ENCODE measurements at places on chromosomes 2 and 18. TPM values are rescaled to one million over a fixed set of nuclear protein-coding genes. Genes with fewer than 3 reads are reported as not detected.

GRCh38 chr2:19714926-19715325, 186.9 kb downstream of the TTC32 start:
- no peak for DNase-seq

Gene FLACC1
- polyA plus RNA-seq = 2.3 TPM

- no peak for DNase-seq
These were observed 55.1 kb upstream of the RIT2 start for GRCh38 chr18:43170586-43170985.

Gene SCG2
- 0.44 TPM for polyA plus RNA-seq

DNA sequence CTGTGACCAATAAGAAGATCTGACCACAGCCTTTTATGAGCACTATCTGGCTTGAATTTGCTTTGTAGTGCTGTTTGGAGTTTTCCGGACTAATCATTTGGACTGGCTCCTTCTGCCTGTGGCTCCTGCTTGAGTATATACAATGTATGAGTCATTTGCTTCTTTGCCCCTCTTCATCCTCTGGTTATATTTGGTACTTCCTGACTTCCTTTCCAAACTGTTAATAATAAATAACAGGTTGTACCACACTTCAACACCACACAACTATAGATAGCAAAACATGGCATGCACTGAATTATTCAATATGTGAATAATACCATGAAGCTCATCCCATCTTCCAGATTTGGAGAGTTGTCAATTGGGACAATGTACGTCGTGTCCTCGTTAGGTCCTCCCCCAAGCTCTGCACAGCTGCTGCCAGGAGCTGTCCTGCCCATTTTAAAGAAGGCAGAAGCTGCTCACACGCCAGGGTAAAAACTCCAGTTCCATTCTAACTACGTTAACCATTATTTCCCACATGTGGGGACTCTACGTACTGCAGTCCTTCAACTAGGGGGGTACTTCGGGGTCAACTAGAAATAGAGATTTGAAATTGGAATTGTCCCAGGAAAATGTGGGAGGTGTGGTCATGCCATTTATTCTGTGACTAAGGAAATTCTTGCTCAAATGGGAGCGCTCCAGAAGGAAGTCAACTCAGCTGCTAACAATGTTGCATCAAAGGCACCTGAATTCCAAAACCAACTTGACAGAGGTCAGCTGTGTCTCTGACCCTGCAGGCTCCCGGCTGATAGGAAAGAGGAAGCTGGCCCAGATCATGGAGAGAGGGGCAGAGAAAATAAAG, 38.1 kb downstream of the ST8SIA5 start:
- no peak for DNase-seq

GRCh38 chr2:173187941-173188788, 112.5 kb downstream of the MAP3K20 start:
- no peak for DNase-seq

DNA sequence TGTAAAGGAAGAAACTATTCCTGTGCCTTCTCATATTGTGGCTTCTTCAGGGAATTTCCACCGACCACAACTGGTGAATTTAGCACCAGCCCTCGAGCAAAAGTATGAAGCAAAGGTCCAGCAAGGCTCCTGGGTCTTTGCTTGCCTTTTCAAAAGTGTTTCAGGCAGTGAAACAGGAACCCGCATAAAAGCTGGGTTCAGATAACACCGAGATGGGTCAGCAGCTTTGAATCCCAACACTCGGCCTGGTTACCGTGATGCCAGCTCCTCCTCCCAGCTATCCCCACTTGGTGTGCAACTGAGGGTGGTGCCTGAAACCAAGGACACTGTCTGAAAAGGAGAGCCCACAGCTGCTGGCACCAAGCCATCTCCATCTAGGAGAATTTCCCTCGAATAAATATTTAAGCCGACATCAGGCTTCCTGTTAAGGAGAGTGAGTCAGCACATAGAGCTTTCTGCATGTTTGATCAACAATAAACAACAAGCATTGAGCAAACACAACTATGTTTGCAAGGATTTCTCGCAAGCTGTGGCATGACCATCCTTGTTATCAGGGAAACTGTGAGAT, 69.5 kb downstream of the ANTXR1 start:
- no peak for DNase-seq

DNA sequence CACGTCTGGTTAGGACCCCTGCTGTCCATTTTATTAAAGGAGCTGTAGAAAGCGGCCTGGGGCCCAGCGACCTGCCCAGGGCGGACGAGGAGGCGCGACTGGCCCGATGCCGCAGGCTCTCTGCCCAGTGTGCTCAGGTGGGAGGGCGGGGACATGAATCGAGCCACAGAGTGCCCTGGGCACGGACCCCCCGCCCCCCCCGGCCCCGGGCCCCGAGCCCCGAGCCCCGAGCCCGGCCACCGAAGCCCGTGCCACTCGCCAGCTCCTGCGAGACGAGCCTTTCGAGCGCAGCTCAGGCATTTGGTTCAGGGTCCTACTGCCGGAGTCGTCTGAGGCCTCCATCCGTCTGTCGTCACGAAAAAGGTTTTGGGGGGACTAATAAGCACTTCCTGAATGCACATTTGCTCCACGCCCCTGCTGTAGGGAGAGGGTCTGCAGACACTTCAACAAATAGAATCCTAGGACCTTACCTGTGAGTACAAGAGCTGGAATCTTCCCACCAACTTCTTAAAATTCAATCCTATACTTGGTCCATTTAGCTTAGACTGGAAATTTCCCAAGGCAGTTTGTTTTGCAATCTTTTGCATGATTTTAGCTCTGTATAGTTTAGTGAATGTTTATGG, 602 bp upstream of the ADAM17 start:
- DNase-seq = peak; percentile 30

DNA sequence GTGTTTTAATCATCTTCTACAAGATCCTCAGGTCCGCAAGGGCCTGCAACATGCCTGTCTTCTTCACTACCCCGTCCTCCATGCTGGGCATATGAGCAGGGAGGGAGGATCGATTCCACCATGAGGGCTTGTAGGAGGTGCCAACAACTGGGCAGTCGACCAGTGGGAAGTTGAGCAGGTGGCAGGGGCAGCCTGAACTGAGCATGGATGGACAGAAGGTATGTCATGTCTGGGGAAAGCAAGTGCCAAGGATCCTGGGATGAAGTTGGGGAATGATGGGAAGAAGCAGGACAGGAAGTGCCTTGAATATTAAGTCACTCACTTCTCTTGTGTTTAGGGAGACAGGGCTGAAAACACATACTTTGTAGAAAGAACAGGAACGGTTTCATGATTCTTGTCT, 44.7 kb downstream of the CTIF start:
- DNase-seq = no peak

Gene NEB
- polyA plus RNA-seq = 15.8 TPM

Gene ST8SIA3
- polyA plus RNA-seq = not detected

Gene SDC1
- 24.1 TPM for polyA plus RNA-seq

Gene CABLES1
- 25.8 TPM for polyA plus RNA-seq

DNA sequence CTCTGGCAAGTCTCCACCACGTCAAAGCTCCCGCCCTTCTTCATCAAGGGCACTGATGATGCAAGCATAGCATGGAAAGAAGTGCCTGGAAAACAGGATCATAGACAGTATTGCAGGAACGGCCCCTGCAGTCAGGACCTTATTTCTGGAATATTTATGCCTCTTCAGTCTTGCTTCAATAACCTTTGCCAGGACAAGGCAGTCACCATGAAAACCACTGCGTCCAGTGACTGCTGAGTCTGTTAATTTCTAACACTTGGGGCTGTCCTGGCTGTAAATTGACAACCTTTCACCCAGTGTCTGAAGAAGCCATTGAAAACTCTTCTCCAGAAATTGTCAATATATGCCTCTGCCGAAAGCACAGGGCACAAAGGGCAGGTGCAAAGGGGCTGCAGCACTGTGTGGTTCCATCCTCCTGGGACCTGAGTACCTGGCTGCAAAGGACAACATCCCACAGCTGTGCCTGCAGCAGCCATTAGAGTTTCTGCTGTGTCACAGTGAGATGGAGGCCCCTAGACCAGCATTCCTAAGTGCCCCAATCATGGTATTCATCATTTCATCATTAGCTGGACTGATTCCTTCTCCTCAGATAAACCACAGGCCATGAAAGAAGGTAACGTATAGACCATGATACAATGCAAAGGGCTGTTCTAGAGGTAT, 819.6 kb downstream of the RNF144A start:
- DNase-seq = no peak

DNA sequence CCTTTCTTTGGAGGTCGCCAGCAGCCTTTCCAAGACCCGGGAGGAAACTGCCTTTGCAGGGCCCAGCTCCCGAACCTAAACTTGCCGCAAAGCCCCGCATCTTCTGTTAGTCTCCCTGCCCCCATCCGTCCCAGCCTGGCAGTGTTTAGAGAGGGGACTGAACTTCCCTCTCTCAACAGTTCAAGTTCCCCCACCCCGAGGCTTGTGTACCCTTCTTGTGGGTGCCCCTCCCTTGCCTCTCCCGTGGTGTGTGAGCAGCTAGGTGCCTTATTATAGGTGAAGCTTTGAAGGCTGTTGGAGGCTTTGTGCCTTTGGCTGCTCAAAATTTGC, 1.4 kb downstream of the LBH start:
- DNase-seq = no peak

Gene FRZB
- polyA plus RNA-seq = 10.0 TPM

DNA sequence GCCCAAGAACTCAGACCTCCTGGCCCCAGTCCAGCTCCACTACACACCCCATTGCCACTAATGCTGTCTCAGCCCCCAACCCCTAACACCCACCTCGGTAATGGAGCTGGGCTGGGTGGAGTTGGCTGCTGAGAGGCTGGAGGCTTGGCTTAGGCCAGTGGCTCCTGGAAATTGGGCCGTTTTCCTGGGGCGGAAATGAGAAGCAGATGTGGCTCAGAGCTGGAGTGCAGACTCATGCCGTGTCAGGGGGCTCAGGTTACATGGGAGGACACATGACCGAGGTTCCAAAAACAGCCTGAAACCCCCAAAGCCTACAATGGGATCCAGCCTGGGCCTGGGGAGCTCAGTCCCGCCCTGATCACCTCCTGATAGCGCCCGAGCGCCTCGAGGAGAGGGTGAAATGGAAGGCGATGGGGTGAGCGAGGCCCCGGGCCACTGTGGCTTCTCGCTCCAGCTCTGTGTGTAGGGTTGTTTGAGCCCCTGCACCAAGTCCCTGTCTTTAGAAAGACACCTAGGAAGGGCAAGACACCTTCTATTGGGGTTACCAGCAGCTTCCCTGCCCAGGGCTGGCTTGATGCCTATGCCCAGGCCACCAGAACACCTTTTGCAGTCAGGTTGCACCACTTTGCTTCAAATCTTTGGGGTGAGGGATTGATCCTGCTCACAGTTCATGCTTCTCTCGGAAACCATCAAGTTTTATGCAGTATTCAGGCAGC, 175.7 kb upstream of the HAAO start:
- no peak for DNase-seq

Gene PPM1B
- polyA plus RNA-seq = 88.1 TPM

DNA sequence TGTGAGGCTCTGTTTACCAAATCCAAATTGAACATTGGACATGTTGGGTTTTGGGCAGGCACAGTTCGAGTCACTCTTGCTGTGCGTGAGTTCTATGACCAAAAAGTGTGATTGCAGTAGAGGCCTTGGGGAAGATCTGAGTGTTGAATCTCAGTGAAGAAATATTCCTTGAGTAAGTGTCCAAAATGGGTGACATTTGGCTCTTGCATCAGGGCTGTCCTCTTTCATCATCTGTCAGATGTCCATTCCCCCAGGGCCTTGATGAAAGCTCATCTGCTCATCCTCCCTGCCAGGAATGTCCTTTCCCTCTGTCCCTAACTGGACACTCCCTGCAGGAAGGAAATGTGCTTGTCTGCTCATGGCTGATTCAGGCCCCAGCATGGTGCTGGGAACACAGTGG, 6.4 kb upstream of the SFTPB start:
- DNase-seq = no peak

GRCh38 chr18:23805898-23806297, 116.6 kb downstream of the LAMA3 start:
- no peak for DNase-seq

Gene DYTN
- polyA plus RNA-seq = not detected

Gene SPAST
- 37.0 TPM for polyA plus RNA-seq

Gene KLF7
- polyA plus RNA-seq = 20.9 TPM

GRCh38 chr2:171598713-171599319, 76.5 kb downstream of the CYBRD1 start:
- DNase-seq = peak; percentile 21

Gene BMP10
- polyA plus RNA-seq = not detected

DNA sequence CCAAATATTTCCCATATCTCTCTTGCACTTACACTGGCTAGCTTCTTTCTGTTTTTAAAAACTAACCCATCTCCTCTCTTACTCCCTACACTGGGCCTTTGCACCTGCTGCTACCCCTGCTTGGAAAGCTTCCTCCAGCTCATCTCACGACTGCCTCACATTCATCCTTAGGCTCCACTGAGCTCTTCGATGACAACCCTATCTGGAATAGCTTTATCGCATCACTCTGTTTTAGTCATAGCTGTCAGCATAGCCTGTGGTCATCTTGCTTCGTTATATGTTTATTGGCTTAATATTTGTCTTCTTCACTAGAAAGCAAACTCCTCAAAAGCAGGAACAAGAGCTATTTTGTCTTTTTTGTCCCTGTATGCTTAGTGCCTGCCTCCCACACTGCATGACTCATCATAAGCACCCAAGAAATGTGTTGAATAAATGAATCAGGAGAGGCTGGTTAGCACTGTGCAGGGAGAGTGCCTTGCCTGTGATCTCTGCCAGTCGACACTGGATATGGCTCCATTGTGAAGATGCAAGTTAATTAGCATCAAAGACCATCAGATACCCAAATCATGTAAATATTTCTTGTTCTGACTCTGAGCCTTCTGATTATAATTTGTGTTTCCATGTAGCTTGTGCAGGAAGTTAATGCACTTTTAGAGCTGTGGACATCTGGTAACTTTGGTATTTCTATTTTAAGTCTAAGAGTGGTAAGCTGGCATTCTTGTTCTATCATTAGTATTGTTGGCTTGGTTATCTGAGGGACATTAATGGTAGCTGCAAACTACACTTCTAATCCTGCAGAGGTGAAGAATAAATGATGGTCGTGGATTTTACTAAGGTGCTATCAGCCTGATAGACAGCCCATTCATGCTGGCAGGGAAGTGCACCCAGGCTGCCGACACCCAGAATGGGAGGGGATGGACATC, 10.3 kb upstream of the DYTN start:
- DNase-seq = no peak
